Breast epithelium (tissue), 4 donors: ENCODE measurements at places on chromosomes 13 and 19.

- no peak for DNase-seq
Observed at GRCh38 chr13:37029617-37030016, 29.0 kb downstream of the EXOSC8 start.

DNA sequence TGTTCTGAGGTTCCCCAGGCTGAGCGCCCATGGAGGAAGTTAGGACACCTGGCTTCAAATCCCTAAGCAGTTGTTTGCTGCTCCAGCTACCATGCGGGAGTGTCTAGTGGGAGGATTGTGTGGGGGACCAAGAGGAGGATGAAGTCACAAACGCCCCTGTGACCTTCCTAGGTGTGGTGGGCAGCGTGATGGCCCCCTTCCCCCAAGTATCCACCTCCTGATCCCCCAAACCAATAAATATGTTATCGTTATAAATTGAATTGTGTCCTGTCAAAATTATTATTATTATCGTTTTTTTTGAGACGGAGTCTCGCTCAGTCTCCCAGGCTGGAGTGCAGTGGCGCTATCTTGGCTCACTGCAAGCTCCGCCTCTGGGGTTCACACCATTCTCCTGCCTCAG is at the start of gene SLC25A41:
Gene SLC25A41 (minus strand): TSS at position 101 of the 400 bp plus-strand sequence. CDS start 70 bp downstream, at position 31.
- DNase-seq: no peak

DNA sequence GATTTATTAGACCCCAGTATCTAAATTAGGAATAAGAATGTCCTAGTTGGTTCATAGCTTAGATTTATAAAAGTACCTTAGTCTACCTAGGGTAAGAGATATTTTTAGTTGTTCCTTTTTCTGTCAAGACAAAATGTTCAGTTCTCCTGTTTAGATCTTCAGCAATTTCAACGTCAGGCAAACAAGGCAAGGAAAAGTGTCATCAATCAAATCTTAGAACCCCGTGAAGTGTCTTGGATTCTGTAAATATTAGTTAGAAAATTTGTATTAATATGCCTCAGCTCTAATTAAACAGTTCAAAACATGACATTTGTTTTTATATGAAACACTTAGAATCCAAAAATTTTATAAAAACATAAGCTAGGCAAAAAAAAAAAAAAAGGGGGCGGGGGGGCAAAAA is 296.6 kb downstream of the PCDH9 start:
- DNase-seq: no peak

- DNase-seq: peak; percentile 72
Observed at GRCh38 chr19:17488593-17489391, 18.5 kb downstream of the SLC27A1 start.

- no peak for DNase-seq
Observed at GRCh38 chr19:51293571-51294210, 17.8 kb upstream of the IGLON5 start.

- no peak for DNase-seq
Observed at GRCh38 chr13:40992678-40993518, 26.2 kb downstream of the ELF1 start.

- no peak for DNase-seq
Observed at GRCh38 chr19:11019824-11020223, 59.0 kb downstream of the SMARCA4 start.

GRCh38 chr19:19213426-19214158 is 1.8 kb downstream of the NCAN start:
- no peak for DNase-seq

GRCh38 chr13:71378961-71379905 is 487.8 kb downstream of the DACH1 start:
- no peak for DNase-seq

DNA sequence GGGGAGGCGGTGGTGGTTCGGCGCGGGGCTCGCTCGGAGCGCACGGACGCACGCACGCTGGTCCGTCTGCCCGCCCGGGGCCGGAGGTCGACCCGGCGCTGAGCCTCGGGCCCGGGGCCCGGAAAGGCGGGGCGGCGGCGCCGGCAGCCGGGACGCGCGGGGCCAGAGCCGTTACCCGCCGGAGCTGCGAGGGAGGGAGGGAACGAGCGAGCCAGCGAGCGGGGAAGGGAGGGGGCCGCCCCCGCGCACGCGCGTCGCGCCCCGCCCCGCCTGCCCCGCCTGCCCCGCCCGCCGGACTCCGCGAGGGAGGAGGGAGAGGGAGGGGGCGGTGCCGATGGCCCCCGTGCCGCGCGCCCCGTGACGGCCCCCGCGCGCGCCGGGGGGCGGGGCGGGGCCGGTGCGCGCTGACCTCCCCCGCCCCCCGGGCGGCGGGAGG is 15.0 kb downstream of the CIC start:
- DNase-seq: peak; percentile 65

GRCh38 chr19:3275583-3276340 is 51.3 kb downstream of the CELF5 start:
- DNase-seq: peak; percentile 77

DNA sequence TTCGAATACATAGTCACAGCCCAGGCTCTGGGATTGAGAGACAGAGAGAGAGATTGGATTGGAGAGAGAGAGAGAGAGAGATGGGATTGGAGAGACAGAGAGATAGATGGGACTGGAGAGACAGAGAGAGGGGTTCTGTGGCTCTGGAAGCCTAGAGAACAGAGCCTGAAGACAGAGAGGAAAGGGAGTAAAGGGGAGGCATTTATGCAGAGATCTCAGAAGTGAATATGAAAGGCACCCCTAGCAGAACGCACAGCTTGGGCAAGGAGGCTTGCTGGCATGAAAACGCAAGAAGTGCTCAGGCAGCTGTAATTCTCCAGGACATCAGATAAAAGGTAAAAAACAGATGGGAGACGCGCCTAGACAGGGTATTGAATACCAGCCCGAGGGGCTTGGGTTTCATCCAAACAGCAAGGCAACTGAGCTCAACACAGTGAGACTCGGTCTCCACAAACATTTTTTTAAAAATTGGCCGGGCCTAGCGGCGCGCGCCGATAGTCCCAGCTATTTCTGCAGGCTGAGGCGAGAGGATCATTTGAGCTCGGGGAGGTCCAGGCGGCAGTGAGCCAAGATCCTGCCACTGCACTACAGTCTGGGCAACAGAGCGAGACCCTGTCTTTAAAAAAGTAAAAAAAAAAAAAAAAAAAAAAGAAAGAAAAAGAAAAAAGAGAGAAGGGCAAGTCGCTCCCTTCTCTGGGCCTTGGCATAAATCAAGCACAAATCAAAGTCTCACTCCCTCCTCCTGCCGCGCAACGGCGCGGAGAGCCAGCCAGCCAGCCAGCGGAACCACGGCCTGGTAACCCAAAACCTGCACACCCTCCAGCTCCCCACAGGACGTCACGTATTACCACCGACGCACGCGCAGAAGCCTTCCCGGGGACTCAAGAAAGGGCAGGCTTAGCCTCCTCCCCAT is 774 bp upstream of the PPP2R1A start:
- DNase-seq: peak; percentile 98

GRCh38 chr13:75544681-75545330 is 4.8 kb upstream of the UCHL3 start:
- peak; percentile 22 for DNase-seq

- no peak for DNase-seq
Observed at GRCh38 chr13:36098080-36098479, 33.1 kb downstream of the DCLK1 start.

- DNase-seq: no peak
Observed at GRCh38 chr13:77715233-77715891, 17.9 kb downstream of the SLAIN1 start.

GRCh38 chr13:57991041-57991440 is 359.5 kb downstream of the PCDH17 start:
- DNase-seq: no peak

DNA sequence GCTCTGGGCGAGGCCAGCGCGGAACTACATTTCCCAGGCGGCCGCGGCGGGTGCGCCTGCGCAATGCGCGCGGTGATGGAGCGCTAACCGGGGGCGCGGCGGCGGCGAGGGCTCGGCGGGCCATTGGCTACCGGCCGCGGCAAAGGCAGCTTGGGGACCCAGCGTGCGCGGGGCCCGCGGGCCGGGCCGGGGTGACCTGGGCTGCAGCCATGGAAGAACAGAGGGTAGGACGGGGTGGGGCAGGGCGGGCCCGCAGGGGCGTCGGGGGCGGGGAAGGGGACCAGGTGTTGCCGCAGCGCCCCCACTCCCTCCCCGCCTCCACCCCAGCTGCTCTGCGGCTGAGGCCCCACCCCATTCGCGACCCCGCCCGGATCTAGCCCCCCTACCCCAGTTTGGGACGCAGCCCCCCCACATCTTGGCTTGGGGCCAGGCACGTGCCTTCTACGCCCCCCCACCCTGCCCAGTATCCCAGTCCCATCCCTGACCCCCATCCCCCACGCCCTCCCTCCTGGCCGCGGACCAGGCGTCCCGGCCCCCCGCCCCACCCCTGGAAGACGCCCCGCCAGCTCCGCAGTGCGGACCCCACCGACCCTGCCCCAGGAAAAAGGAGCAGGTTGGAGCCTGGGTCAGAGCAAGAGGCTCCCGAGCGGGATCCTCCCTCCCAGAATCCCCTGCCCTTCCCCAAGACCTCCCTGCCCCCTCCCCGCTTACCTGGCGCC is at the start of gene FSD1:
Gene FSD1 (plus strand): TSS at position 61 of the 719 bp plus-strand sequence. CDS start 149 bp downstream, at position 210.
- no peak for DNase-seq

DNA sequence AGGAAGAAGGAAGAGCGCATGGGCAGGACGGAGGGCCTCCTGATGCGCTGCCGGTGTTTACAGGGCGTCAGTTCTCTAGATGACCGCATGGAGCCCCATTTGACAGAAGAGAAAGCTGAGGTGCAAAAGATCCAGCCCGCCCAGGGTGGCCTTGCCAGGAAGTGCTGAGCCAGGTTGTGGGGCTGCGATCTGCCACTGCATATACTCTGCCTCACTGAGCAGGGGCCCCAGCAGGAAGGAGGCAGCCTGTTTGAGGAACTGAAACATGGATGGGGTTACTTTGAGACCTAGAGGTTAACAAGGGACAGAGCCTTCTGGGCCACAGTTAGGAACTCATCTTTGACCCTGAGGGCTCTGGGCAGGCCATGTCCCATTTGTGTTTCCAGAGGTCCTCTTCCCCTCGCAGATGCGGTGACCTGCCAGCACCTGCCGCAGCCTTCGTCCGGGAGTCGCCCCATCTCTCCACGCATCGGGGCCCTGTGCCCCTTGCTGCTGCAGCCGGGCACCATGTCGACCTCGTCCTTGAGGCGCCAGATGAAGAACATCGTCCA is 3.2 kb downstream of the EPN1 start:
- peak; percentile 22 for DNase-seq

DNA sequence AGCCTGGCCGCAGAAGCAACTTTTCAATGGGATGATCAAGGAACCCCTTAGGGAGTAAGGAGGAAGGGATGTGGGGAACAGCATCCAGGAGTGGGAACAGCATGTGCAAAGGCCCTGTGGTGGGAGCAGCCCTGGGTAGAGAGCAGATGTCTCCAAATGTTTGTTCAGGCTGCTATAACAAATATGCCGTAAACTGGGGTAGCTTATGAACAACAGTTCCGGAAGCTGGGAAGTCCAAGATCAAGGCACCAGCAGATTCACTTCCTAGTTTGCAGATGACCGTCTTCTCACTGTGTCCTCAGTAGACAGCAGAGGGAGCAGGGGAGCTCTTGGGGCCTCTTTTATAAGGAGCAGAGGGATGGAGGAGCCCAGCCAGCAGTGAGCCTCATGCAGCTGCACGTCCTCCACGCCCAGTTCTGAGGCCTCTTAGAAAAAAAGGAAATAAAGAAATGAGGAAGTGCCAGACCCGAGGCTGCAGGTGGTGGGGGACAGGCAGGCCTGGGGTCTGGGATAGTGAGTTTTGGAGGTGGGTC is 4.2 kb upstream of the LRRC25 start:
- no peak for DNase-seq

DNA sequence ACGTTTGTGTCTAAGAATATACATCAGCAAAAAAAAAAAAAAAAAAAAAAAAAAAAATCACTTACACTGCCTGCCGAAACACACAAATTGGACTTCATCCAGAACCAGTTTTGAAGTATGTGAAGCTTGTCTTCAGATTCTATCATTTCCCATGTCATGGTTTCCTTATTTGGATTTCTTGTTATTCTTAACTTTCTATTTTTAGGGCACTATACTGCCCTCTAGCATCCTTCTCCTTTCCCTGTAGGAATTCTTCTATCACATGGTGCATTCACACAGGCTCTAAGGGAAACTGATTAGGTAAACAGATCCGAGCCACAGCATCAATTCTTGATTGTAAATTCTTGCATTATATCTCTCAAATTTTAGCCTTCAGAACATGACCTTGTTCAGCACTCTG is 1507.5 kb downstream of the OLFM4 start:
- no peak for DNase-seq

DNA sequence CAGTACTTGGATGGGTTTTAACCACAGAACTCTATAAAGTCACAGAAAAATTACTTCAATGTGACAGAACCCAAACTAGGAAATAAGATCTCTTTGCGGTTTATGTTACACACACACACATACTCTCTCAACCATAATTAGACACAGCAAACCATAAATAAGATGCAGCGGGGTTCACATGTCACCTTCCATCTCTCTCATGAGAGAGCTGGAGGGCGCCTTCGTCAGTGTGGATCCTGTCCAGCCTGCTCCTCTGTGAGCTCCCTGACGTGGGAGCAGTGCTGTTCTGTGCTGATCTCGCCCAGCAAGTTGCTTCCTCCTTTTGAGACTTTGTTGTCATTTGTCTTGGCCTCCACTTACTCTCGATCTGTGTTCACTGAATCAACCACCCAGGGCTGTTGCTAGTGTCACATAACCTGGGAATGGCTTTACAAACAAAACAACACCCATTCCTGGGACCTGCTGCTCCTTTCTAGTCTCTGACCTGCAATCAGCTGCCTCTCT is 204.9 kb upstream of the KL start:
- DNase-seq: no peak

- no peak for DNase-seq
Observed at GRCh38 chr19:47003611-47004465, 15.8 kb upstream of the NPAS1 start.

DNA sequence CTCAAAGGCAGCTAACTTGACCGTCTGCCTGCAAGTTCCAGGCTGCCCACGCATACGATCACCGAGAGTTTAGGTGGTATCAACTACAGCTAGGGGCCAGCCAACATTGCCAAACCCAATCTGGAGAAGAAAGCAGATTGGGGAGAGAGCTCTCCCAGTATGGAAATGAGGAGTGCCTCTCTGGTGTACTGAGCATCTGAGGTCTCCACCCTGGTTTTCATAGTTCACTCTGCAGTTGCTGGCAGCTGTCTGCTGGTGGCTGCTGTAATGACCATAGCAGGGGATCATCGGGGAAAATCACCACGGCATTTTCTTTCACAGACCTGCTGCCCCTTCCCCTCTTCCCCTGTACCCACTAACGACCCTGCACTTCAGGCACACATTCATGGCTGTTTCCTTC is 201.7 kb downstream of the NUFIP1 start:
- DNase-seq: no peak

DNA sequence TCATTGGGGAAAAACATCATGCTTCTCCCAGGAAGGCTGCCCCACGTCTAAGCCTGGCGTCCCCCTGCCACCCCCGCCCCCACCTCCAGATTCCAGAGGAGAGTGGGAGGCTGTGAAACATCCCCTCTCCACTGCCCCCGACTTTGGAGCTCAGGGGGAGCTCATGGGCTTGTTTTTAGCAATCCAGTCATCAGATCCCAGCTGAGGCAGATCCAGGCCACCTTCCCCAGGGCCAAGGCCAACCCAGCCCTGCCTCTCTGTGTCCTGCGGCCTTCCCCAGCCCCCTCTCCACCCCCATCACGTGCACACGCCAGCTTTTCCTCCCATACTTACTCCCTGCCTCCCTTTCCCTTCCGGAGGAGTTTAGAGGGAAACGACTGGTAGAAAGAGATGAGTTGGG is 38.8 kb downstream of the SHISA2 start:
- DNase-seq: no peak

- DNase-seq: no peak
Observed at GRCh38 chr13:77728265-77729125, 31.0 kb downstream of the SLAIN1 start.

GRCh38 chr19:1269065-1269477 is at the start of gene CIRBP:
CIRBP (plus strand) TSS chr19:1269332; CDS start chr19:1270934, 1,602 bp downstream.
- DNase-seq: peak; percentile 100
